ENCODE measurements at places on chromosomes 2 and 18. TPM values are rescaled to one million over a fixed set of nuclear protein-coding genes. Genes with fewer than 3 reads are reported as not detected.

The SLC4A3 gene
- total RNA-seq, result not detected

The ITGA6 gene
- total RNA-seq, result 8.6 TPM

DNA sequence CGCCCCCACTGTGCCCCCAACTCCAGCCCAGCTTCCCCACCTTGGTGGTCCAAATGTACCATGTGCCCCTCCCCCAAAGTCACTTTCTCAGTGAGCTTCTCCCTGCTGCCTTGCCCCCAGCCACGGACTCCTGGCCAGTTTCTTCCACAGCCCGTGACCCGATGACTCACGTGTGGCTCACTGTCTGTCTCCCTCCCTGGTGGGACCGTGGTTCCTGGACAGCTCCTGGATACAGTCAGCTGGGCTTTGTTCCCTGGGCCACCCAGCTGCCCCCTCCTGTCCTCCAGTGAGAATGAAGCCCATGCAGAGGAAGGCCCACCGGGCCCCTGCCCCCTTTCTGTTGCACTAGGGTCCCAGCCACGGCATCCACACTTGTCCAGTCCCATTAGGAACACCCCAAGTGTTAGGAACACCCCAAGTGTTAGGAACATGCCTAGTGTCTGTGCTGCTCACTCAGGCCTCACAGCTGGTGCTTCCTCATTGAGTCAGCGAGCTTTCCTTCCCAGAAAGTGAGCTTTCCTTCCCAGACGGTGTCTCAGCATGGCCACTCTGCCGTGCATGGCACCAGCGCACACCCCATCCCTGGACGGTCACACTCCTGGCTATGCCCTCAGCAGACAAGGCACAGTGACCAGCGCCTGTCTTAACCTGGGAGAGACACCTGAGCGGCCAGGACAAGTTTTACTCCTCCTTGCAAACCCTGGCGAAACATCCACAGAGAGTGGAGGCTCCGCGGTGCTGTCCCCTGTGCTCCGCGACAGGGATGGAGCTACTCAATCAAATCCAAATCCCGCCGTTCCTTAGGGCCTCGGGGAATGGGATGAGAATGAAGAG is 44.8 kb upstream of the CTDP1 start:
- peaks cover 6% of the 10 kb centered on the region for H3K27me3 ChIP-seq
- peaks cover 12% of the 10 kb centered on the region for H3K4me1 ChIP-seq
- no peak overlapping the region for H3K27ac ChIP-seq
- H3K4me3 ChIP-seq, result no peak overlapping the region

DNA sequence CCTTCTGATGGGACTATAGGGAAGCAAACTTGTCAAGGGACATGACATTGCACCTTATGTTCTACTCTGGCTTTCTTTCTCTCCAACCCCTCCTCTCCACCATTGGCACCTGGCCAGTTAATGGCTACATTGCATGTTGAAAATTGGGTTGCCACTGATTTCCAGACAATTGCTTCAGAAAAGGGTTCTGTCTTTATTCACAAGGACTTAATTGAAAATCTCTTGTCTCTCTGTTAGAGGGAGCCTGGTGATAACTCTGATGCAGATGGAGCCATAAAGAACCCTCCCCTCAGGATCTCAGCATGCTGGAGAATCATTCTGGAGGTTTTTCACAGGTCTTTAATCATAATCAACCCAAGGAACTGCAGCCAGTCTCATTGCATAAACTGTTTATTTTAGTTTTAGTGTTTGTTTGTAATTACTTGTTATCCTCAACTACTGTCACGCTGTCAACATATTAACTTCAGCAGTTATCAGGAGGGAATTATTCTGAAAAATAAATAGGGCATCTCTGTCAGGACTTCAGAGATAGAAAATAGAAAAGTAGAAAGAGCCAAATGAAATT is 316.8 kb downstream of the RIT2 start:
- no peak overlapping the region for H3K27ac ChIP-seq
- no peak overlapping the region for H3K4me3 ChIP-seq
- no peaks in the 10 kb centered on the region for H3K4me1 ChIP-seq
- no peak for DNase-seq
- H3K36me3 ChIP-seq, result no peaks in the 10 kb centered on the region

GRCh38 chr2:39497082-39497801 is 60.2 kb upstream of the MAP4K3 start:
- no peak for DNase-seq
- H3K27me3 ChIP-seq, result peaks cover 29% of the 10 kb centered on the region
- peaks cover 4% of the 10 kb centered on the region for H3K36me3 ChIP-seq
- no peak overlapping the region for H3K4me3 ChIP-seq
- no peak overlapping the region for H3K27ac ChIP-seq

DNA sequence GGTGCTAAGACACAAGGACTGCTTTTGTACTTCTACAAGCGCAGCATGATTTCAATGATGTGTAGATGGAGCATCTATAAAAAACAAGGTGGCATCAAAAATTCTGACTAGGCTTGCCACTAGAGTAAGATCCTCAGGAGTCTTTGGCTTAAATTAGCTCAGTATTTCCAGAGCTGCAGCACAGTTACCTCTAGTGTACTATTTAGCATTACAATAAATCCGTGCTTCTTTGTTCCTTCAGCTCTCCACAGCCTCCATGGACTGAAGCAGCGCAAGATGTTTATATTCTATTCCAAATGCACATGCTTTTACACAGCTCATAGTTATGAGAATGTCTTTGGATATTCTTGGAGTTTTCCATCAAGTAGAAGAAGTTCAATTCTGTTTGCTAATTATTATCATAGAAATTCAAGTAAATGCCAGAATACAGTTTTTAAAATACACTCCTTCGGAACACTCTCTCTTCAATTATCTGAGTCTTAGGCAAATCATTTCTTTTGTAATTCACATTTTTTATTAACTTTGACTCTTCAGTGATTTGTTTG is 1133.0 kb upstream of the LRRTM1 start:
- no peak overlapping the region for H3K4me3 ChIP-seq
- no peak overlapping the region for H3K27ac ChIP-seq
- no peaks in the 10 kb centered on the region for H3K4me1 ChIP-seq
- no peaks in the 10 kb centered on the region for H3K36me3 ChIP-seq
- no peak for DNase-seq

GRCh38 chr2:236658974-236659757 is 89.5 kb downstream of the ACKR3 start:
- no peaks in the 10 kb centered on the region for H3K4me1 ChIP-seq
- peaks cover 46% of the 10 kb centered on the region for H3K27me3 ChIP-seq
- no peak for DNase-seq
- no peaks in the 10 kb centered on the region for H3K36me3 ChIP-seq
- no peak overlapping the region for H3K4me3 ChIP-seq

- no peak overlapping the region for H3K27ac ChIP-seq
- no peaks in the 10 kb centered on the region for H3K27me3 ChIP-seq
- H3K4me3 ChIP-seq, result no peak overlapping the region
- no peaks in the 10 kb centered on the region for H3K36me3 ChIP-seq
- H3K4me1 ChIP-seq, result no peaks in the 10 kb centered on the region
These were observed 227.6 kb downstream of the MYCN start for GRCh38 chr2:16167870-16168426.

GRCh38 chr2:154193246-154193645 is 321.5 kb downstream of the GALNT13 start:
- H3K27me3 ChIP-seq, result no peaks in the 10 kb centered on the region
- no peak overlapping the region for H3K27ac ChIP-seq

Data from activated T-cell treated with anti-CD3 and anti-CD28 coated beads, Interleukin-2, amount 50 U/mL, for 72 hours (primary cell).